ENCODE measurements at places on chromosomes 12 and 14.

DNA sequence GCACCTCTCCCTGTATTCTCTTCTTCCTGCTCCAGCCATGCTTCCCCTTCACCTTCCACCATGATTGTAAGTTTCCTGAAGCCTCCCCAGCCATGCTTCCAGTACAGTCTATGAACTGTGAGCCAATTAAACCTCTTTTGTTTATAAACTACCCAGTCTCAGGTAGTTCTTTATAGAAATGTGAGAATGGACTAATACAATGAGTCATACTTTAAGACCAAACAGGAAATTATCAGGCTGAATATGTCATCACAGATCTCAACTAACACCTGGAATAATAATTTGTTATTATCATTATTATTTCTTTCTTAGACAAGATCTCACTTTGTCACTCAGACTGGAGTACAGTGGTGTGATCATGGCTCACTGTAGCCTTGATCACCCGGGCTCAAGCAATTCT lies 85.4 kb downstream of the KCNMB4 start:
- no peak for DNase-seq

DNA sequence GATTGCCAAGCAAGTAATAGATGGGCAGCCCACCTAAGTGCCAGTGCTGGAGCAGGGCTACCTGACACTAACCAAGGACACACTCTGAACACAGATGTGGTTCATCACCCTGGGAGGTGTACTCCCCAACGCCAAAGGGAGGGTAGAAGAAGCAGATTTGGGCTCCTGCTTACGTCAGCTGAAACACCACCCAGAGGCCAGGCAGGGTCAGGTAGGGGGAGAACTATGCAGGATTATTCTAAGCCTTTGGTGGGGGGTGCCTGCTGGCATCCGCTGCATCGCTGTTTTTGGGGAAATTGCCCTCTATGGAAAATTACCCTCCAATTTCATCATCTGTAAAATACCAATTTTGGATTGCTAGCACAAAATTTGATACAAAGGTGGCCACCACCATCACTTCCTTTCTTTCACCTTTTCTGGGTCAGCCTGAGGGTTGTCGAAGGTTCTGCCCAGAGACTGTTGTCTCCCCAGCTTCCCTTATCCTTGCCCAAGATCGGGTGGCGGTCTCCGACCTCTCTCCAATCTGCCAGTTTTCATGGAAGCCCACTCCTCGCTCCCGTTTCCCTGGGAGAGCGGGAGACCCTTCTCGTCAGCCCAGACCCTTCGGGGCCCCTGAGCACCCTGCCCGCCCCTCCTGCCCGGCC lies 535 bp downstream of the BIN2 start:
- DNase-seq: peak; percentile 39

DNA sequence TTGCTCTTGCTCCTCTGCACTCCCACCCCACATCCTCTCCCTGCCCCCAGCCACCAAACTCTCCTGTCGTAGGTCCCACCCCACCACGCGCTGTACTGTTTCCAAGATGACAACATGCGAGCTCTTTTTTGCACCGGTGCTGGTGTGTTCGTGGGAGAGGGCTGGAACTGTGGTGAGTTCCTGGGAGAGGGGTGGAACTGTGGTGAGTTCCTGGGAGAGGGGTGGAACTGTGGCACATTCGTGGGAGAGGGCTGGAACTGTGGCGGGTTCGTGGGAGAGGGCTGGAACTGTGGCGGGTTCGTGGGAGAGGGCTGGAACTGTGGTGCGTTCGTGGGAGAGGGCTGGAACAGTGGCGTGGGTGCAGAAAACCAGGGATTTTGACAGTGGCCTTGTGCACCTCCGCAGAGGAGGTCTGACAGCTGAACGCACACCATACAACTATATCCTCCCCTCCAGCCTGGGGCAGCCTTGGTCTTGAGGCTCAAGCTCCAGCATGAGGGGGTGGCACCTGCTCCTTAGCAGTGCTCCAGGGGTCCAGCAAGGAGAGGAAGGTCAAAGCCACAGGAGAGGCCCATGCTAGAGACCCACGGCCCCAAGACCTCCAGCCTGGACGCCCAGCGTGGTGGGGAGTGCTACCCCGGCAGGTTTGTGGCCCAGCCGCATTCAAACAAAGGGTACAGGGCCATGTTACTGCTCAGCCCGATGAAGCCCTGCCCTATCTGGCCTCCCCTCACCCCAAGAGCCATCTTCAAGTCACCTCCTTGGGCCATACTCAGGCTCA lies 50.1 kb downstream of the ACTN1 start:
- no peak for DNase-seq

- DNase-seq: no peak
Measured at GRCh38 chr14:36293824-36294223, 26.6 kb downstream of the MBIP start.

DNA sequence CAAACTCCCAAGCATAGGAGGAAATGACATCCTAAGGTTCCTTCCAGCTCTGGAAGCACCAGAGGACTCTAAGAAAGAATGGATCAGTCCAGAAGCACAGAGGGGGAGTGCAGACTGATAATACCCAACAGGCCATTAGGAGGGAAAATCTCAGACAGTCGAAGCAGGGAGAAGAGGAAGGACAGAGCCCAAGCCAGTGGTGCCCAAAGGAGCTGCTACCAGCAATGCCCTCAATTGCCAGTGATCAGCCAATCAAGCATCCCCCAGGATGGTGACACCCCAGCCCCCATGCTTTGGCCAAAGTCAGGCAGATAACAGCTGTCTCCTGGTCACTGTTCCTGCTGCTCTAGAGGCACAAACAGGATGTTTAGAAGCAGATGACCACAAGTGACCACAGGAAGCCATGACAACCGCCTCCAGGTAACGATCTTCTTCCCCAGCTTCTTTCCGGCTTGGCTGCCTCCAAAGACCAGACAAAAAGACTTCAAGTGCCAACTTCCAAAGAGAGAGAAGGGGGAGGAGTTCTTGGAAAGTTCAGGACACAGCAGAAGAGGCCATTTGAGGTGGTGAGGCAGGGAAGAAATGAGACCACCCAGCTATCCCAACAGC lies 16.2 kb downstream of the PXN start:
- no peak for DNase-seq

GRCh38 chr12:4268329-4269181 lies 5.0 kb upstream of the CCND2 start:
- no peak for DNase-seq

DNA sequence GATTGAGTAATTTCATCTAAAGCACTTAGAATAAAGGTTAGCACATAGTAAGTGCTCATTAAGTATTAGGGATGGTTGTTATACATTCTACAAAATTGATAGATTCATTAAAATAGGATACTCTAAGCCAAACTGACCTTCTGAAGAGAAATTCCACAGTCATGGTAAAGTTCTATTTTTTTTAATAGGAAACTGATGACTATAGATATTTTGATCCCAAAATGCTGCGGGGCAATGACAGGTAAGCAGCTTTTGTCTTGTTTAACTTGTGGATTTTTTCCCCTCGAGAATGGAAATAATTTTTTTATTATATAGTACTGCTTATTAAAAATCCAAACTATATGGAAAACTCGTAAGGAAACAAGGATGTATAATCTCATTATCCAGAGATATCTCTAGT lies 97.0 kb downstream of the SCFD1 start:
- DNase-seq: no peak

DNA sequence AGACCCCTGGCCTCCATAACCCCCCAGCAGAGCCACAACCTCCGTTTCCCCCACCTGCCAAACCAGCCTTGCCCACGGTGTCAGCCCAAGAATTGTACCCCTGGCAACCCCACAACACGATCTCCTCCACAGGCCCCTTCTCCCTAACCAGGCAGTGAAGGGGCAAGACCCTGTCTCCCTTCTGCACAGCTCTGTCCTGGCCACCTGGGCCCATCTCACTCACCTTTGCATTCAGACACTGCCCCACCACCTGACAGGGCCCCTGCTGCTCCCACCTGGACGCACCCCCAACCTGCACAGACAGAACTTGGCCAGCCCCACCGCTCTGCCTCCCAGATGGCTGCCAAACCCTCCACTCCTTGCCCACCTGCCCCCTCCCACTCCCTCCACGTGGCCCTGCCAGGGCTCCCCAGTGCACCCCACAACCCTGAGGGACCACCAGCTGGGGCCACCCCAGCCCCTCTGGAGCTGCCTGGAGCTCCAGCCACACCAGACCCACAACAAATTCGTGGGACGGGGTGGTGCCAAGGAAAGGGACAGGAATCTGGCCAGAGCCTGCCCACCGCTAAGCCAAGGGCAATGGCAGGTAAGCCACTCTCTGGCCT lies 11.8 kb downstream of the AHNAK2 start:
- no peak for DNase-seq

- no peak for DNase-seq
Measured at GRCh38 chr12:95424271-95424994, 49.5 kb upstream of the METAP2 start.

DNA sequence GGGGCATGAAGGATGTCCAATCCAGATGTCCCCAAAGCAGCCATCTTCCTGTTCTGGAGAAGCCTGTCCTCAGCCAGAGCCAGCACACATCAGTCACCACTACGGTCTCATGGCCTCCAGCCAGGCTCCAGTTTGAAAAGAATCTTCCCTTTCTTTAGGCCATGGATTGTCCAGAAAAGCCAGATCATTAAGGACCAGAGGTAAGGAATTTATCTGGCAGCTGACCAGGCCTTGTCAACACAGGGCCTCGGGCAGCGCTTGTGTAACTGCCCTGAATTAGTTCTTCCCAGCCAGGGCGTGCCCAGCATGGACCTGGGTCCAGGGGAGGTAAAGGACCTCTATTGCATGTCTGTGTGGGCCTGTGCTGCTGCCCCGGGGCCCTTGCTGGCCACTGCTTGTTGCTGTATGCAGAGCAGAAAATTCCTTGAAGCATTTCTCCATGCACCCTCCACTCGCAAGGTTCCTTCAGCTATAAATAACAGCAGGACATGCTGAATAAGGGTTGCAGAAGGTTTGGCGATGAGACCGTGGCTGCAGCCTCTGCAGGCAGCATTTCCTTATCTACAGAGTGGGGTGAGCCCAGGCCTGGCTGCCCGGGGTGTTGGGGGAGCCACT lies 21.7 kb upstream of the VPS37B start:
- DNase-seq: no peak

DNA sequence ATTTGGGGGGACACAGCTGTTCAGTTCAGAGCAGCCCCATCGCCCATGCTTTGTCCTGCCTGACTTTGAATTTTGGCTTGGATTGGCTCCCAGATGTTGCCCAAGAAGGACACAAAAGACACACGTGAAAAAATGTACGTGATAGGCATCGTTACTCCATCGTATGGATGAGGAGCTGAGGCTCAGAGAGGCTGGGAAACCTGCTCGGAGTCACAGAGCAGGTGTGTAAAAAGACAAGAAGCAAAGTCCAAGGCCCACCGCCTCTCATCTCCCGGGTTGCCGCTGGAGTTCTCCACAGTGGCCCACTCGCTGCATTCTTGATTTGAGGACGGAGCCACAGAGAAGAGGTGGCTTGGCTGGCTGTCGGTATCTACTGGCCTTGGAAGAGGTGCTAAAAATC lies 41.0 kb upstream of the BEGAIN start:
- no peak for DNase-seq

DNA sequence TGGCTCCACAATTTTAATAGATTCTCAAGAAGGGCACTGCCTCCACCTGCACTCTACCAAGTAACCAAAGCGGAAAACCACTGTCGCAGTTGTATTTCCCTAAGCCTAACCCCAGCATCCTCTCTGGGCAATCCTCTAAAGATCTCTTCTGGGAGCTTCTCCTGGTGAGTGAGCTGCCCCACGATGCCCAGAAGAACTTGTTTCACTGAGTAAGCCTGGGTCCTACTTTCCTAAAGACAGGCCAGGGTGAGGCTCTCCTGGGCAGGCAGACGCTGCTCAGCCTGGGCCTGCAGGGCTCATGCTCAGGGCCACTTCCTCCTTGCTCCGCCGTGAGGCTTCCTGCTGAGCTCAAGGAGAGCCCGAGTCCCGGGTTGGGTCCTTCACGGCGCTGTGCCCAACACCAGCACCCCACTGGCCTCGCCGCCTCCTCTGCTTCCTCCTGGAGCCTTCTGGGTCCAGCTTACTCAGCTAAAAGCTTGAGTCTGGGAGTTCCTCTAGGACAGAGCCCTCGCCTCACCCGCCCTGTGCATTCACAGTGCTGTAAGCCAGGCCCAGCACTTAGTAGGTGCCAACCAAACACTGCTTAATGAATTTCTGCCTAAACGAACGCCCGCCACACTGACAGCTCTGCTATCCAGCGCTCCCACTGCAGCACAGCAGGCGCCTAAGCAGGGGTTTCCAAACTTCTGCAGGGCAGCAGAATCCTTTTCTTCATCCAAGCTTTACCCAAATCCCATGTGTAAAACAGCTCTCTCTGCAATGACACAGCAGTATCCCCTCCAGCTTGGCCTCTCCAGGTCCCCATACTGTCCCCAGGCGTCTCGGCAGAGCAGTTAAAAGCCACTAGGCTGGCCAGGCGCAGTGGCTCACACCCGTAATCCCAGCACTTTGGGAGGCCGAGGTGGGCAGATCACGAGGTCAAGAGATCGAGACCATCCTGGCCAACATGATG lies 5.7 kb downstream of the RAB35 start:
- DNase-seq: no peak

GRCh38 chr14:91835197-91835919 lies 32.0 kb downstream of the TC2N start:
- DNase-seq: no peak

GRCh38 chr12:25699454-25699853 lies 146.4 kb upstream of the LMNTD1 start:
- no peak for DNase-seq

GRCh38 chr14:89959853-89960445 lies 4.2 kb downstream of the TDP1 start:
- no peak for DNase-seq
